ENCODE measurements at places on chromosomes 13 and 19.

DNA sequence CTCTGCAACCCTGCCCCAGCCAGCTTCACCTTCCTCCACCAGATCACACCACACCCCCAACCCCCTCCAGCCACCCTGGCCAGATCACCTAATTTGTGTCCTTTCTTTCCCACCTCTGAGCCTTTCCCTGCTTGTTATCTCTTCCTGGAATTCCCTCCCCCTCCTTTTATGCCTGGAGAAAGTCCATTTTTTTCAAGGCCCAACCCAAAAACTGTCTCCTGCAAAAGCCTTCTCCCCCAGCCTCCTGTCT lies 5.3 kb upstream of the TLE2 start:
- DNase-seq, result no peak

- DNase-seq, result no peak
Measured at GRCh38 chr19:4971424-4971793, 2.5 kb downstream of the KDM4B start.

DNA sequence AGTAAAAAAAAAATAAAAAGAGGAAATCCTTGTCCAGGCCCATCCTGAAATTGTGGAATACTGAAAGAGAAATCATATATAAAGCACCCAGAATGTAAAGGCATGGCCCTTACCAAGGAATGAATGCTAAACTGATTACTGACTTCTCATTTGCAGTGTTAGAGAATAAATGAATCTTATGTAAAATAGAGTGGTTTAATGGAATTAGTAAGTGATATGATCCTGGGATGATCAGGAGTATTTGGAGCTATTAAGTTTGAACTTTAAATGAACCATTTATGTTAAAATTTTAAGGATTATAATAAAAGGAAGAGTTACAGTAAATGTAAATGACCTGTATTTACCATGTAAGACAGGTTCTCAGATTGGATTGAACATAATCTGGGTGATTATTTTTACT lies 75.4 kb downstream of the PDS5B start:
- no peak for DNase-seq

DNA sequence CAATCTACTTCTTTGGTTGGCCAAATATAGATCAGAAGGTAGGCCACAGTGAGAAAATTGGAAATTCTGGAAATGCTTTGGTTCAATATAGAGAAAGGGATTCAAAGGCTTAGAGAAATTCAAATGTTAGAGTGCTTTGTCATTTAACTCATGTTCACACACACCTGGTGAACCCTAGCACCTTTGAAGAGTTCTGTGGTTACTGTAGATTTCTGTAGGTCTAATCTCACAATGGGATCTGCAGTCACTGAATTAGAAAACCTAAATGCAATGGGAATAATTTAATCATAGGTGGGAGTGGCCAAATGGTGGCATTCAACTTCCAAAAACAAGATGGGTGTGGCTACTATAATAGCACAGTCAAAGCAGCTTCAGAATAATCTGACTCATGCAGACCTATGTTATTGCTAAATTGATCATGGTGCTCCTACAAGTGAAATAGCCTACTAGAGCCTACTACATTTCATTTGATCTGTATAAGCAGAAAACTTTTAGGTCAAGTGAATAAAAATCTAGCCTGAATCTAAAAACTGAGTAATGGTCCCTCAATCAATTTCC lies 1152.9 kb downstream of the PCDH9 start:
- no peak for DNase-seq

DNA sequence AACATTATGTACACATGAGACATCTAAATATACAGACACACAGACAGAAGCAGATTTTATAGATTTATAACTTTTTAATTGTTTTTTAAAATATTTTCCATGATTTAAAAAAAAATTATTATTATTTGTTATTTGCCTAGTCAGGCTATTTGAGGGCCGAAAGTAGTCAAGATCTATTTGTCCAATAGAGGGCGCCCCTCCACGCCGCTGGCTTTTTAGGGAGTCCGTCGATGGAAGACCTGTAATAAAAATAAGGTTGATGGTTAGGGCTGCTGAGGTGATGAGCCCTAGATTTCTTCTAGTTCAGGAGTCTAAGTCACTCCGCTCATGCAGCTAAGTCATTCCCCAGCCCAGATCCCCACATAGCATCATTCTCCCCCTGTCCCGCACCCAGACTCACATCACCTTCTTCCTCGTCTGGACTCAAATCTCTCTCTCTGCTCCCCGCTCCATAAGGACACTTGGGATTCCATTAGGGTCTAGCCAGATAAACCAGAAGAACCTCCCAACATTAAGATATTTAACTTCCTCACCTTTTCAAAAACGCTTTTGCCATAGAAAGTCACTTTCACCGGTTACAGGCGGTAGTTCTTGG lies 33.9 kb upstream of the CEACAM21 start:
- DNase-seq, result no peak

- DNase-seq, result no peak
Measured at GRCh38 chr19:28615546-28615916, 597.4 kb downstream of the UQCRFS1 start.

Measured in GM06990 (cell line).